ENCODE measurements at places on chromosomes 7 and 10. TPM values are rescaled to one million over a fixed set of nuclear protein-coding genes. Genes with fewer than 3 reads are reported as not detected.

The FAM204A gene
- total RNA-seq = 49.5 TPM

The NOM1 gene
- 29.8 TPM for total RNA-seq

The VWDE gene
- total RNA-seq = 5.5 TPM

The MBLAC1 gene
- total RNA-seq = 6.5 TPM

The NOC3L gene
- total RNA-seq = 18.3 TPM

The PIK3AP1 gene
- 5.3 TPM for total RNA-seq

The ADGRA1 gene
- total RNA-seq = not detected

- no peak for DNase-seq
- no peaks in the 10 kb centered on the region for H3K27me3 ChIP-seq
- no peaks in the 10 kb centered on the region for H3K36me3 ChIP-seq
- no peak overlapping the region for H3K4me3 ChIP-seq
These were observed 99.1 kb downstream of the SAMD9 start for GRCh38 chr7:93018716-93019115.

- peaks cover 6% of the 10 kb centered on the region for H3K27me3 ChIP-seq
- H3K27ac ChIP-seq = no peak overlapping the region
- no peak for DNase-seq
- no peak overlapping the region for H3K4me3 ChIP-seq
- H3K36me3 ChIP-seq = no peaks in the 10 kb centered on the region
- no peaks in the 10 kb centered on the region for H3K4me1 ChIP-seq
These were observed 39.7 kb upstream of the COL1A2 start for GRCh38 chr7:94354953-94355352.

DNA sequence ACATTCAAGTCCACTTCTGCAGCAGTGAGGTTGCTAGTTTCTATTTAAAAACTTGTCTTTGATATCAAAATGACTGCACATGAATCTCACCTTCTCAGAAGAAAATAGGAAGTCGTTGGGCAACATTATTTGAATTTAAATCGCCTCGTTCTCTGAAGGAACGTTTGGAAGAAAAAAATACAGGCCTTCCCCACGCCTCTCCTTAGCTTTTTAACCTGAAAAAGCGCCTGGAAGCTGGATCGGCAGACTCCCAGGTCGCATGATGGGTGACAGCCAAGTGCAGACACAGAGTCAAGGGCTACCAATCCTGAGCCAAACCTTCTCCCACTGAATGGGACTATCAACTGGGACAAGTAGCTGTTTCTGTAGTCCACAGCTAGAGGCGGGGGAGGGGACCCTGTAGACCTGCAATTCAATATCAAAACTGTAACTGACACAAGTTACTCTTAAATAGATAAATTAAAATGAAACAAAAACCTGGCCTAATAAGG is 2.2 kb downstream of the FAM53B start:
- H3K4me3 ChIP-seq = peak overlapping the region; percentile 96
- peaks cover 40% of the 10 kb centered on the region for H3K4me1 ChIP-seq
- no peak for DNase-seq

GRCh38 chr10:132883391-132883881 is 58.9 kb downstream of the CFAP46 start:
- peaks cover 3% of the 10 kb centered on the region for H3K27me3 ChIP-seq
- no peak overlapping the region for H3K27ac ChIP-seq
- no peaks in the 10 kb centered on the region for H3K4me1 ChIP-seq

DNA sequence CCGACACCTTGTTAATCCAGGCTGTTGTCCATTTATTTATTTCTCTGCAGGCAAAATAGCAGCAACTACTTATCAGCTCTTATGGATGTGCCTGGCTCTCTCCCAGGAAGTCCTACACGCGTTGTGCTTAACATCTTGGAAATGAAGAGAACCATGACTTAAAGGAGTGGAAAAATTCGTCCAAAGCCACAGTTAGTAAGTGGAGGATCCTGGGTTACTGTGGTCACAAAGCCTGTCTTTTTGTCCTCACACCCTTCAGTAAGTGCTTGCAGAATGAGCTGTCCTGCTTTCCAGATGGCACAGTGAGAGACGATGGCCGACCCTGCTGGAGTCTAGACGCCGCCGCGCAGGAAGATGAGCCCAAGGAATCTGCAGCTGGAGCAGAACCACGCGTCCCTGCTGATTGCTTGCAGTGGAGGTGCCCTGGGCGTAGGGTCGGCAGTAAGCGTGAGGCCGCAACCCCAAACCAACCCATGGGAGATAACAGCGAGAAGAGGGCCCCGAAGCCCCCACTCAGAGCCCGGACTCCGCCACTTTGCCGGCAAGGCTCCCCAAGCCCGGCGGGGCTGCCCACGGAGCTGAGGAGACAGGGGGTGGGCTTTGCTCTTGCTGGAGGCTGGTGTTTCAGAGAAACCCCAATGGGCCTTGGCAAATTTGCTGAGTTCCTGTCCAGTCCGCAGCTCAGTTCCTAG is 178.6 kb downstream of the CXCL12 start:
- no peak overlapping the region for H3K27ac ChIP-seq
- no peak overlapping the region for H3K4me3 ChIP-seq
- peaks cover 2% of the 10 kb centered on the region for H3K27me3 ChIP-seq

DNA sequence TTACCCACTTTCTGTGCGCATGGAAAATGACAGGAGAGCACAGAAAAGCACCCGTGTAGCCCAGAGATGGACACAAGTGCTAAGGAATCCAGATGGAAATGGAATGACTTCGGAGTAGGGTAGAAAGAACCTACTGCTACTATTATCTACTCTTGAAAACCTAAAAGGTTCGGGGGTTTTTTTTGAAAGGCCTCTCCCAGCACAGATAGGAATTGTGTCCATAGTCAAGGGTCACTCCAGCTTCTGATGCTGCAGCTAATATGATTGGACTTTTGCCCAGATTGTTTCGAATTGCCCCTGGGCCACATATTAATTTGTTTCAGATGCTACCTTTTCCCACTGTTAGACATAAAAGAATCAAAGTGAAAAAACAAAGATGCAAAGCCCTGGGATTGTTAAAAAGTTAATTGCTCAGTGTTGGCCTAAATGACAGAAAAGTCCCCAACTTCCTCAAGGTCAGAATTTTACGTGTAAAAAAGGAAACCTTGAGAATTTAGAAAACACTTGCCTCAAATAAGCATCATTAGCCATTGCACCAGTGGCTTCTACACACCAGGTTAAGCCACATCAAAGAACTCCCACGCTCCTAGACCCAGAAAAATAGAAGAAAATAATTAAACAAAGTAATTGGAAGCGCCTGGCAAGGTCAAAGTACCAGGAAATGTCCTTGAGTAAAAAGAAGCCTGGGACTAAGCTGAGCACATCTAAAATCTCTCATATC is 40.8 kb upstream of the INSIG1 start:
- peaks cover 10% of the 10 kb centered on the region for H3K27me3 ChIP-seq
- H3K36me3 ChIP-seq = no peaks in the 10 kb centered on the region
- no peak overlapping the region for H3K4me3 ChIP-seq
- no peak overlapping the region for H3K27ac ChIP-seq
- DNase-seq = no peak

DNA sequence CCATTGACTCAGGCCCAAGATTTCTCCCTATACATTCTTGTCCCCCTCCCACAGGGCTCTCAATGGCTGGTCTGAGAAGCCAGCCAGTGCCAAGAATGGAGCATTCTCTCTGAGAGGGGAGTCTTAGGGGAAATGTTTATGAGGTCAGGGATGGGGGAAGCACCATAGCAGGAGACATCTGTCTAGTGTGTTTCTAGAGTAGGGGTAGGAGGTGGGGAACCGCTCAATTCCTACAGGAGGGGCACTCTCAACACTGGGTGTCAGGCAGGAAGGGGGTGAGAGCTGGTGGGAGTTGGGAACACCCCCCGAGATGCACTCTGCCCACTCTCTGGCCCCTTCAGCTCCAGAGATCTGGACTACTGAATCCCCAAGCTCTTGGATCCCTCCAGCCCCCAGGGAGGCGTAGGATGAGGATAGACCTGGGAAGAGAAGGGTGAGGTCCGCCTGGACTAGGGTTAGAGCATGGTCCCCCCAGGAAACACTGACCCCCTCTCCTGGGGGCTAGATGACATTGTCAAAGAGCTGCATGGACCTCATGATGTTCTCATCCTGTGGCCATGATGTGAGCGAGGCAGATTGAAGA is 8.7 kb upstream of the OGA start:
- peaks cover 1% of the 10 kb centered on the region for H3K36me3 ChIP-seq
- peaks cover 25% of the 10 kb centered on the region for H3K4me1 ChIP-seq
- no peak overlapping the region for H3K4me3 ChIP-seq
- DNase-seq = peak; percentile 16
- no peaks in the 10 kb centered on the region for H3K27me3 ChIP-seq

DNA sequence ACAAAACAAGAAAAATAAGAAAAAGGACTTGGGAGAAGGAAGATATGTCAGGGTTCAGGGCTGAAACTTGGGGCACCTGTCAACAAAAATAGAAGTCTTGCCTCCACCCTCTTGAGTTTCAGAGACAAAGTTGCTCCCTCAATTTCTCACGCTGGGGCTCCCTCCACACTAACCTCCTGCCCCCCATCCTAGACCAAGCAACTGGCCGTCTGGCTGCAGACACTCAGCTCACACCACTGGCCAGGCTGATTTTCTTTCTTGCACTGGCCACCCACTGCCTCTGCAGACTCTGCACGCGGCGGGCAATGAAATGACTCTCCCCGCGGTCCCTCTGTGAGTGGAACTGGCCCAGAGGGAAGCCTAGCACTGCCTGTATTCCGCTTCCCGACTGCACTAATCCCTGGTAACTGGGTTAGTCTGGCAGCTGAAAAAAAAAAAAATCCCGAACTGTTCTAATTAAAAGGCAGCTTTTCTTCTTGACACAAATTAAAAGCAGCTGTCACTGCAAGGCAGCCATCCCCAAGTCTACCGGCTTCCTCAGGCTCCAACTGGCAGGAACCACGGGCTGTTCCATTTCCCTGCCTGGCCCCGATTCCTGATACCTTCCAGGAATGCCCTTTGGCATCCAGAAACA is 83.5 kb downstream of the SPDYE5 start:
- H3K27ac ChIP-seq = no peak overlapping the region
- H3K27me3 ChIP-seq = peaks cover 4% of the 10 kb centered on the region
- DNase-seq = no peak
- H3K36me3 ChIP-seq = no peaks in the 10 kb centered on the region
- no peak overlapping the region for H3K4me3 ChIP-seq

DNA sequence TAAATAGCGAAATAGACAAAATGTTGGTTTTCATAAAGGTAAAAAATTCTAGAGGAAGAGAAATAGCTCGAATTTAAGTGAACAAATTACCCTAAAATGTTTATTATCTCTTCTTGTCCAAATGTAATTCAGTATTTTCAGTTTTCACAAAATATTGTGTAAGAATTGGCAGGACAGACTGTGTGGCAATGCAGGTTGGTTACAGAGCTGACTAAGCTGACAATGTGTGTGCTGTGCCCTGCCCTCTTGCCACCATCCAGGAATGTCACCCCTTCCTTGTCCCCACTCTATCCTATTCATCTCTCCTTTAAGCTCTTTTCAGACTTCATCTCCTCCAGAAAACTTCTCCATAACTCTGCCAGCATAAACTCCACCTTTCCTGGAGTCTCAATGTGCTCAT is 46.1 kb downstream of the COL28A1 start:
- H3K27ac ChIP-seq = no peak overlapping the region
- no peaks in the 10 kb centered on the region for H3K36me3 ChIP-seq
- peaks cover 2% of the 10 kb centered on the region for H3K27me3 ChIP-seq
- DNase-seq = no peak
- no peak overlapping the region for H3K4me3 ChIP-seq

All from activated naive CD8-positive, alpha-beta T cell treated with anti-CD3 and anti-CD28 coated beads, Interleukin-2, amount 10 ng/mL, durations not matched to agents 7 days and 5 days (primary cell).